AG04450 (cell line): ENCODE measurements at places on chromosomes 2 and 18. TPM values are rescaled to one million over a fixed set of nuclear protein-coding genes. Genes with fewer than 3 reads are reported as not detected.

GRCh38 chr2:117985092-117985491 is 28.8 kb downstream of the CCDC93 start:
- no peak for DNase-seq

GRCh38 chr2:37773371-37774130 is 102.1 kb upstream of the CDC42EP3 start:
- no peak for DNase-seq

DNA sequence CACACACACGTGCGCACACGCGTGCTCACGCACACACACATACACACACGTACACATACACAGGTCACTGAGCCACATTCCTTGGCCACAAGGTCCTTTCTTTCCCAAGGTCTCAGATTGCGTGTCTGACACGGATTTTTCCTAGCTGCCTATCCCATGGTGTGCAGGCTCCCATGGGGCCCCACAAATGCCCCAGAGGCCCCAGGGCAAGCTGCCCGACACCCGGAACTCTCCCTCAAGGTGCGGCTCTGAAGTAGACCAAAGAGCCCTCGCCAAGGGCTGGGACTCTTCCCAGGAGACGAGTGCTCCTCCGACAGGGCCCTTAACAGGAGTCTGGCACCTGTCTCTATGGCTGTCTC is 46.7 kb downstream of the SDC1 start:
- DNase-seq = no peak

DNA sequence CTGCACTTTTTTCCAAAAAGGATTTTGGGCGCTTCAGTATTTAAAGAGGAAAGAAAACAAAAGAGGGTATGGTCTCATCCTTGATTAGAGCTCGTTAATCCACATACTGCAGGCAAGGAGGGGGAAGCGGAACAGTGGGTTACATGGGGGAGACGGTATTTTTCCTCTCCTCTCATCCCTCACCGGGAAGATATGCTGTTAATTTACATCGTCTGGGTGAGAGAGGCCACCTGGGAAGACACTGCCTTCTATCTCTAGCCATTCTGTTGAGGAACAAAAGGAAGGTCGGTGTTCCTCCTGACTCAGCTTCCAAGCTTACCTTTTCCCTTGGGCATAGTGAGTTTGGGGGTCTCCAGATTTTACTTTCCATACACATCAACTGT is 52.3 kb downstream of the IMPA2 start:
- no peak for DNase-seq

DNA sequence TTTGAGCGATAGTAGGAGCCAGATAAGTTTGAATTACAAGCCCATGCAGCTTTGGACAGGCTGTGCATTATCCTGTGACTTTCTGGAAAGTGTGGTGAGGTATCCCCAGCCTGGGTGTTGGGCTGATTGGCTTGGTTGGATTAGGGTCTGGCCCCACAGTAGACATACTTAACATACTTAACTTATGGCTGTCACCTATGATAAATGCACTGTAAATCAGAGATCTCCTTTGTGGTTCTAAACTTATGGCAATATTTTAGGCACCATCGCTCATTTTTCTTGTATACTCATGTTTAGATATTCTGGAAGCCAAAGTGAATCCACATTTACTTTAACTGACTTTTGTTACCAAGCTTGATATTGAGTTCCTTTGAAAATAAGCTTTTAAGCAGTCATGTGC is 54.8 kb downstream of the SPTBN1 start:
- DNase-seq = no peak

GRCh38 chr2:128639693-128640092 is 321.0 kb upstream of the HS6ST1 start:
- no peak for DNase-seq

- no peak for DNase-seq
Observed at GRCh38 chr2:38692636-38693318, 26.9 kb downstream of the GALM start.

DNA sequence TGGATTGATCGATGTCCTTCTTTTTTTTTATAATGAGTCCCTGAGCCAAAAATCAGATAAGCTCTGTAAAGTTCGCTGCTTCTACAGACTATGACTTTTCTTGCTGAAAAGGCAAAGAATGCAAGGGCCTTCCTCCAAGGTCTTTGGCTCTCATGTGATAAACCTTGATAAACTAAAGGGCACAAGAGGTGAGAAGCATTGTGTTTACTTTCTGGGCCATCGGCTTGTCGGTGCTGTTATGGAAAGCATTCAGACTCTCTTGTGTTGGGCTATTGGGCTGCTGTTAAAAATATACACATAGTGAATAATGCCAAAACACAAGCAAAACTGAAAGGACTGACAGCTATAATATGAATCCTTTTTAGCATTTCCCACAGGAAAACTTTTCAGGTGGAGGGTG is 472.4 kb upstream of the SPHKAP start:
- no peak for DNase-seq

DNA sequence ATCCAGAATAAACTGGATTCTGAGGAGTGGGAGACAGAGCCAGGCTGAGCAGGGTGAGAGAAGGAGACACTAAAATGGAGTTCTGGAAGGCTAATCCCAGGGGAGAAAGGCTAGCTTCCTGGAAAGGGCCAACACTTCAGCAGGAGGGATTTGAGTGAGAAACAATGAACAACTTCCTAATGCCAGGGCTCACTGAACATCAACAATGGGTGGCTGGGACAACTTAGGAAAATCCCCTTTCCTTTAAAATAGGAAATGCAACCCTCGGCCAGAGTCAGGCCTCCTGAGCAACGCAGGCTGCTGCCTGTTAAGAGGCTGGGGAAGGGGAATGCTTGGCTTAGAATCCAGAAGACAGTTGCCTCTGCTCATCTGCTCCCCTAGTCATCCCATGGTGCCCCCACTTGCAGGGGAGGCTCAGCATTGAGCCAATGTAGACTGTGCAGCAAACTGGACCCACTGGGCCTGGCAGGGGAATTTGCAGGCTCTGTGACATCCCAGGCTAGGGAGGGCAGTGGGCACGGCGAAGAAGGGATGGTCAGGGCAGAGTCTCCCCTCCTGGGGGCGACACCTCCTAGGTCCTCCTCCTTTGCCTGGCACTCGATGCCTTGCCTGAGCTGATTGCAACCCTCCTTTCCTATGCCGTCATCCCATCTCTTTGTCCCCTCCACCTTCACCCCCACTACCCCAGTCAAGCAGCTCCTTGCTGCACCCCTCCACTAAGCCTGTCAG is 182.5 kb downstream of the TNS1 start:
- DNase-seq = no peak

GRCh38 chr18:79395761-79396404 is at the start of gene NFATC1:
Gene NFATC1, plus strand, starts transcription at chr18:79395930. Its CDS starts 295 bp downstream, at chr18:79396225.
- DNase-seq = no peak

DNA sequence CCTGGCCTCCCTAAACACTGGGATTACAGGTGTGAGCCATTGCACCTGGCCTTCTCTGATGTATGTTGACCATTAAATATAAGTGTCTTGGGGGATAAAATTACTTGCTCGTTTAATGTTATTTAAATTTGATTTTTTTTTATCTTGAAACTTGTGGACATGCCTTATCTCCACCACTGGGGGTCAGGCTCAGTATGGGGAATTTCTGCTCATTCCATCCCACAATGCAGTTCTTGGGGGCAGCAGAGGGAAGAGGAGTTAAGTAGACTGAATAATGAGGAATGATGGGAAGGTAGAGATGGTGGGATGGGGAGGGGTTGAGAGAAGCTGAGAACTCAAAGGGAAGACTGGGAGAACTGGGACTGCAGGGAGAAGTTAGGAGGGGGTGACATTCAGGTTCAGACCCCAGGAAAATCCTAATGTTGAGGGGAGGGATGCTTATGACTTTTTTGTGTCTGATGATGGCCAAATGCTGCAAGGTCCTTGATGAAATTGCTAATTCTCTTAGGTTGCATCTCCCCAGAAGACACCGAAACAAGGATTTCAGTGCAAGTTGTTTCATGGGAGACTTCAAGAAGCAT is 174.2 kb downstream of the MIB1 start:
- DNase-seq = peak; percentile 18

- no peak for DNase-seq
Observed at GRCh38 chr18:5983488-5983887, 88.2 kb upstream of the TMEM200C start.

DNA sequence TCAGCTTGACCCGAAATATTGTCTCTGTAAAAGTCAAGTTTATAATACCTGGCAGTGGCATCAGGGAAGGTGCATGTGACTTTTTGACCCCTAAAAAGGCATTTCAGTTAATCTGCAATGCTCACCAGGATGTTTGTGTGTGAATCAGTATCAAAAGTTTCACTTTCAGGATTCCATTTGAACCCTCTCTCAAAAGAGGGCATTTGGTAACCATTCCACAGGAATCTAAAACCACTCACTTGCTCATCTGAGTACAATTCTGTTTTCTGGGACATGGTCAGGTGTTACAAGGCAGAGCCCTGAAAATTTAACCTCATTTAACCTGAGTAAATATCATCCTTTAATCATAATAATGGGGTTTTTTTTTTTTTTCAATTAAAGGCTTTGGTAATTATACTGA is 77.9 kb upstream of the KLF7 start:
- no peak for DNase-seq

DNA sequence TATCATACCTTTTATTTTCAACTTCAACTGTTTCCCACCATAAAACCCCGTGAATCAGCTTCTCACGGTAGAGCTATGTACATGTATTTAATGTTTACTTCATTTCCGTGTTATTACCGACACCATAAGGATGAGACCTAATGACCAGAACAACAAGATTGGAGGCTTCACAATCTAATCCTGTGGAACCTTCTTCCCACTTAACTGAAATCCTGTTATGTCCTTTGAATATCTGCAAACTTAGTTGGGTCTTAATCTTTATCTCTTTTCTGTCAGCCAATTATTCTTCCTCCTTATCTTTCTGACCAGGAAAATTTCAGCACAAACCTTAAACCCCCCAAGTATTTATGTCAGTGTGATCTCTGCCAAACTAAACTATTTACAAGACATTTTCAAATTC is 214.4 kb downstream of the TMX3 start:
- no peak for DNase-seq

GRCh38 chr18:8151181-8151580 is 458.1 kb upstream of the RAB12 start:
- DNase-seq = no peak

- peak; percentile 79 for DNase-seq
Observed at GRCh38 chr2:37819186-37819585, 105.9 kb upstream of the RMDN2 start.

- no peak for DNase-seq
Observed at GRCh38 chr2:44211183-44211582, 42.5 kb downstream of the PPM1B start.

DNA sequence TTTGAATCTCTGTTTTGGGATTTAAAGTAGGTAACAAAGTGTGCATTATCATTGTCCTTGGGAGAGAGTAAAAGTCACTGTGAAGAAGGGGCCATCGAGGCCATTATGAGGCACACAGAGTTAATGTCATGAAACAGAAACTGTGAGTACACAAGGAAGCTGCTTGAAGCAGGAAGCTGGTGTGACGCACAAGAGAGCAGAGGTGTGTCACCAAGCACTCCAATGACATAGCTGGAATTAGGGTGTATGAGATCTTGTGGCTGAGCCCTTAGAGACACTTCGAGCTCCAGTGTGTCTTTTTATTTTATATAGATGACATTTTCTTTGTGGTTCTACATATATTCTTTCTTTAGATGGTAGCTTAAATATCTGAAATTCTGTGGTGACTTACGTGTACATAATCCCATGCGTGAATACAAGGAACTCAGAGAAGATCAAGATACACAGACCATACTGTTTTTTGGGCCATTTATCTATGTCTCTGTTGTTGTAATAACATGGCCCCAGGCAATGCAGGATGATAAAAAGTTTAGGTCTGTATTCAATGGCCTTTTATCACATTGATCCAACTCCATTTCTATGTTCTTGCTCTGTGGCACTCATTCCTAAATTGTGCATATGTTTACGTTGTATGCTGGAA is 164.7 kb upstream of the FAM98A start:
- DNase-seq = no peak

GRCh38 chr2:102489646-102490045 is 16.6 kb downstream of the SLC9A4 start:
- DNase-seq = no peak

DNA sequence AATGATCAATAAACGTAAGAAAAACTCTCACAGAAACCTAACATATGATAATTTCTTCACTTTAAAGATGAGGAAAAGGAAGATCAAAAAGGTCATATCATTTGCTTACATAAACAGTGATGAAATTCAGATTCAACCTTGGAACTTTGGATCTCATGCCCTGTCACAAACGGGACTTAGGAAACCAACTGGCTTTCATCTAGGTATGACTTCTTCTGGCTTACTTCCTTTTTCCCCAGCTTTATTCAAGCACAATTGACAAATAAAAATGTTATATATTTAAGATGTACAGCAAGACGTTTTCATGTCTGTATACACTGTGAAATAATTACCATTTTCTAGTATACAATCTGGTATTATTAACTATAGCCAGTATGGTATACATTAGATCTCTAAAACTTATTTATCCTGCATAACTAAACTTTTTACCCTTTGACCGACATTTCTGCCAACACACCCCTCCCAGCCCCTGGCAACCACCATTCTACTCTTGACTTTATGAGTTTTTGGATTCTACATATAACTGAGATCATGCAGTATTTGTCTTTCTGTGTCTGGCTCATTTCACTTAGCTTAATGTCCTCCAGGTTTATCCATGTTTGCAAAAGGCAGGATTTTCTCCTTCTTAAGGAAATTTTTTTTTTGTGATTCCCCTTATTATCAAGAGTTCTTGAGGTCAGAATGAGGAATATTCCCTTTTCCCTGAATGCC is 46.0 kb upstream of the COBLL1 start:
- no peak for DNase-seq

- no peak for DNase-seq
Observed at GRCh38 chr2:15932394-15933183, 7.8 kb upstream of the MYCN start.

GRCh38 chr2:66438891-66439811 is 4.2 kb downstream of the MEIS1 start:
- DNase-seq = no peak

The SERPINB10 gene
- polyA plus RNA-seq = 0.19 TPM in 1 of 2 replicates, not detected in the other

The FTCDNL1 gene
- polyA plus RNA-seq = 0.10 TPM in 1 of 2 replicates, not detected in the other

The XRCC5 gene
- polyA plus RNA-seq = 427 and 471 TPM in 2 replicates

The RGPD8 gene
- polyA plus RNA-seq = 1.5 and 2.6 TPM in 2 replicates

The RAB27B gene
- polyA plus RNA-seq = 1.4 and 1.9 TPM in 2 replicates

The TTN gene
- polyA plus RNA-seq = 0.06 and 0.07 TPM in 2 replicates

The FAHD2A gene
- 24.9 and 30.9 TPM in 2 replicates for polyA plus RNA-seq

The PMAIP1 gene
- polyA plus RNA-seq = 38.8 and 57.1 TPM in 2 replicates
